ENCODE measurements at places on chromosomes 3 and 15.

GRCh38 chr3:86723433-86723832 lies 267.5 kb downstream of the VGLL3 start:
- DNase-seq, result no peak

- no peak for DNase-seq
These were observed 330.2 kb downstream of the OCA2 start for GRCh38 chr15:27768732-27769475.

- no peak for DNase-seq
These were observed 78.0 kb downstream of the CHCHD6 start for GRCh38 chr3:126781889-126782491.

- no peak for DNase-seq
These were observed 30.2 kb downstream of the MCCC1 start for GRCh38 chr3:183069086-183069485.

GRCh38 chr15:99630607-99631131 lies 64.9 kb downstream of the MEF2A start:
- no peak for DNase-seq

- DNase-seq, result no peak
These were observed 112.0 kb upstream of the SLC7A14 start for GRCh38 chr3:170697908-170698307.

- no peak for DNase-seq
These were observed 70.5 kb downstream of the KLHL25 start for GRCh38 chr15:85723960-85724945.

GRCh38 chr15:80289528-80290495 lies 37.8 kb upstream of the CTXND1 start:
- no peak for DNase-seq

GRCh38 chr3:156149876-156150275 lies 29.5 kb downstream of the KCNAB1 start:
- DNase-seq, result no peak

DNA sequence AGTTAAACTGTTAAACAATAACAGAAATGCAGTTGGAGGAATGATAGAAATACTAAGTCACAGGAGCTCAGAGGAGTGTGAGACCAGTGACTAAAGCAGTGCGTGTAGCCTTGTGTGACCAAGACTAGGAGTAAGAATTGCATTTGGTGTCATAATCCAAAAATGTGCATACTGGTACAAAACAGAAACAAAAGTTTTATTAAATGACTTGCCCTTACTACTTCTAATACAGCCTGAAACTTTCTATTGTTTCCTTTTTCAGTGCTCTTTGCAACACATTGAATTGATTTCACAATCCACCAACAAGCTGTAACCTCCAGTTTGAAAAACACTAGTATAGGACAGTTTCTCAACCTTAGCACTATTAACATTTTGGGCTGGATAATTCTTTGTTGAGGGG lies 17.1 kb downstream of the SNX1 start:
- no peak for DNase-seq

GRCh38 chr3:169666376-169667165 lies 3.1 kb upstream of the MECOM start:
- DNase-seq, result no peak

DNA sequence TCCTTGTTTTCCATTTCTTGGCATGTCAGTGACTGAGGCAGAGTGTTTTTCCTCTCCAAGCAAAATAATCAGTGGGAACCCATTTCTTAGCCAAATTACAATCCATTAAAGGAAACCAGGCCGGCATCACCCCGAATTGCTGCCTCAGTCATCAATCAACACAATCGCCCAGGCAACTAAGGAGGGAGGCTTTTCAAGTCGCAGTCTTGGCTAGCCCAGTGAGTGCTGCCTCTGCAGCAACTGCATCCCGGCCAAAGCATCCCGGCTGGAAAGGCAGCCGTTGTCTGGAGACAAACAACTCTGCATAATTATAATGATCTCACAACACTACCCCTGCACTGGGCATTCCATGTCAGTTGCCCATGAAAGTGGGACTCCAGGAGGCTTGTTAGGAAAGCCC lies 213.5 kb upstream of the PRICKLE2 start:
- DNase-seq, result no peak

DNA sequence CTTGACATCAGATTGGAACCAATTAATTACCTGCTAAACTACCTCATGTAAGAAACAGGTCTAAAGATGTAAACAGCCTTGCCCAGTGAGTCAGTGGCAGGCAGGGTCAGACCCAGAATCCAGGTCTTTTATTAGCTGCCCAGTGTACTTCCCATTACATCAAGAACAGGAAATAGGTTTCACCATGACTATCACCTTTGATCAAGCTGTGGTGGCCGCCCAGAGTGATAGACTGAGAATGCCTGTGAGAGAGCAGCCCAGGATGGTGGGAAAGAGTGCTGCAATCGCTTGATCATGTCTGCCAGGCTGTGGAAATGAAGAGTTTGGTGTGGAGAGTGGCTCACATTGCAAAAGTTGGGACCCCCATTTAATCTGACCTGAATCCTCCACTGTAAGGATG lies 61.3 kb upstream of the PIAS1 start:
- no peak for DNase-seq

DNA sequence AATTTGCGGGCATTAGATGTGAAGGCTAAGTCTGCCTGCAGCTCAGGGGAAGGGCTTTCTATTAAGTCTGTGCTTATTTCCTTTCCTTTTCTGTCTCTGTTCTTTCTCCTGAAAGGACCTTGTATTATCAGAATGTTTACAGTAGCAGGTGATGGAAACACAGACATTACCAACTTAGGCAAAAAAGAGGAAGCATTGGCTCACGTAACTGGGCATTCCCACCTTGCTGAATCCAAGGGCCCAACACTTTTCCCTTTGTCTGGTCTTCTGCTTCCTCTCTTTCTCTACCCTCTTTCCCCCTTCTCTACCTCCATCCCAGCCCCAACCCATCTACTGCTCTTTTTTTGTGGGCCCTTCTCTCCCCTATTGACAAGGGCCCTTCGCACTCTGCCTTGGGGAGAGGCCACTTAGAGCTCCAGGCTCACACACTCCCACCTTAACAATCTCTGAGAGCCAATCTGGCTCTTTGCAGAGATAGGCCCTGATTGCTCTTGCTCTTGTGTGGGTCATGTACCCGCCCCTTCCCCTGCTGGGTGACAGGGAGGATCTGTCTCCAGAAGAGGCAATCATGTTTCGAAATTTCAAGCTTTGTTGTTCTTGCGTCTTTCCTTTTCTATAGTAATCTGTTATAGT lies 35.0 kb downstream of the ACAA1 start:
- no peak for DNase-seq

GRCh38 chr3:145900056-145900829 lies 260.7 kb downstream of the PLOD2 start:
- no peak for DNase-seq

DNA sequence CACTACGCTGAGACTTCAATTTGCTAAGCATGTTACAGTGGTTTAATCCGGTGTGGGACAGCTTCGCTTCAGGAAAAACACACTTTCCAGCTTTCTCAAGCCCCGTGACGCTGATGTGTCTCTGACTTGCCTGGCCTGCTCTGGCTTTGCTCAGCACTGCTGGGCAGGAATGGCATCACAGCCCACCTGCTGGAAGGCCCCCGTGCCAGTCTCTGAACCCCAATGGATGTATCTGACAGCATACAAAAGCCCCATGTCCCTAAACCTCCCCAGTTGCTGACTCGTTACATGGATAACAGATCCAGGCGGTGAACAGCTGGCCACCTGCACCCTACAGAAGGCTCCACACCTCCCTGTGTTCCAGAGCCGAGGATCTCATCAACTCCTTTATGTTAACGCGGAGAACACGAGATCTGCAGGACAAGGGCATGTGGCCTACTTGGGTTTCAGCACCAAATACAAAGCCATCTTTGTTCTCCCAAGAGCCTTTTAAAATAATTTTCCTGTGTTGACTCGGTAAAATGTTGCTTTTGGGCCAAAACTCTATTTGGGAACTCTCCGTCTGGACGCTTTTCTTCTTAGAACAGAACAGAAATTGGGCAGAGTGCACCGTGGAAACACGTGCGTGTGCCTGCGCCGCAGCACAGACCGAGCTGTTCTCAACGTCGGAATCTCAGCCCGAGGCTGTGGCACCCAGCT lies 61.4 kb downstream of the ATP10A start:
- DNase-seq, result no peak

- no peak for DNase-seq
These were observed 199.4 kb downstream of the KCNH8 start for GRCh38 chr3:19347671-19348070.

- DNase-seq, result no peak
These were observed 75.8 kb downstream of the CBLB start for GRCh38 chr3:105793040-105793439.

- DNase-seq, result no peak
These were observed 114.8 kb downstream of the WDR76 start for GRCh38 chr15:43941555-43941954.

- DNase-seq, result no peak
These were observed 19.2 kb upstream of the MAP6D1 start for GRCh38 chr3:183844606-183845005.

DNA sequence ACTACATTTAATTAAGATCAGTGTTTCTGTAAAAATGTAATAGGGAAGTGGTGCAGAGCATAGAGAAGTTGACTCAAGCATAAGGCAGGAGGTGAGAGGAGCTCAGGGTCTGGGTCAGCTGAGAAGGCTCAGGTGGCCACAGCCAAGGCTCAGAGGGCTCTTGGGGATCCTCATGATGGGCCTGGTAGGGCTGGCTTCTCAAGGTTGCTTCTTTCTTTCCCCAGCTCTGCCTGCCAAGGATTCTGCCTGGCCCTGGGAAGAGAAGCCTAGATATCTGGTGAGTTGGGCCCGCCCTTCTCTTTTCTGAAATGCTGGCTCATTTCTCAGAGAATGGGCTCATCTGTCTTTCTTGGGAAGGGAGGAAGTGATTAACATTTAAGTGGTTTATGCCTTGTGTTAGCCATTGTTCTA lies 6.5 kb downstream of the ZNF589 start:
- DNase-seq, result no peak

GRCh38 chr3:119873646-119874045 lies 91.7 kb downstream of the NR1I2 start:
- DNase-seq, result no peak

GRCh38 chr3:183434992-183435391 lies 6.6 kb upstream of the MCF2L2 start:
- no peak for DNase-seq

DNA sequence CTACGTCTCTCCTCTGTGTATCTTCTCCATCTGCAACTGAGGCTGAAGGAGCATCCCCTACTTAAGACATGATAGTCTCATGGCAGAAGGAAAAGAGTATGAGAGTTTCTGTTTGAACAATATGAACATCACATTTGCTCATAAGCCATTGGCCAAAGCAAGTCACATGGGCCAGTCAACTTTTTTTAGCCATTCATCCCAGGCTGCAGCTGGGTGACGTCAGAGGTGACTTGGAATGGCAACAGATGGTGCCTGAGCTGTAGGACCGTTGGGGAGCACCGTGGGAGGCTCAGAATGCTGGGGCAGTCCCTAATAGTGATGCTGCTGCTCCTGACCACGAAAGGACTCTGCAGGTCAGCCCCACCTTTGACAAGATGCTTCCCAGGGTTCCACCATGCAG lies 58.7 kb downstream of the CRTC3 start:
- DNase-seq, result no peak

DNA sequence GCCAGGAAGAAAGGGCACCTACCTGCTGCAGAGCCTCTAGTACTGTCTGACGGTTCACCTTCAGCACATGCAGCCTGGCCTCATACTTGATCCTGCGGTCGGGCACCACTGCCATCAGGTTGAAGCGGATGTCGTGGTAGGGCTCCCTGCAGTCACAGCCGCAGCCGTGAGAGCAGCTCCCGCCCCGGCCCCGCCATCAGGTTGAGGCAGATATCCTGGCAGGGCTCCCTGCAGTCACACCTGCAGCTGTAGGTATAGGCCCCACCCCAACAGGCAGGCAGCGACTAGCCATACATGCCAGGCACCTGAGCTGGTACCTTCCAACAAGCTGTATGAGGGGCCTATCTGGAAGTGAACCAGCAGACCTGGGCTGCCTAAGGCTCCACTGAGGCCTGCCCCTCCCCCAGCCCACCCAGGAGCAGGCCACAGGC lies 38.7 kb downstream of the SEMA3G start:
- DNase-seq, result no peak

GRCh38 chr15:75109736-75110130 lies 86.3 kb downstream of the PPCDC start:
- DNase-seq, result no peak

- DNase-seq, result no peak
These were observed 76.1 kb upstream of the DCLK3 start for GRCh38 chr3:36840453-36840921.

- no peak for DNase-seq
These were observed 88.5 kb upstream of the MNS1 start for GRCh38 chr15:56553486-56553885.

GRCh38 chr15:29058903-29059539 lies 173.2 kb downstream of the APBA2 start:
- DNase-seq, result no peak

- DNase-seq, result no peak
These were observed 204.6 kb downstream of the ZIC1 start for GRCh38 chr3:147613725-147614124.

- DNase-seq, result no peak
These were observed 1.3 kb downstream of the P2RY1 start for GRCh38 chr3:152836269-152836668.

DNA sequence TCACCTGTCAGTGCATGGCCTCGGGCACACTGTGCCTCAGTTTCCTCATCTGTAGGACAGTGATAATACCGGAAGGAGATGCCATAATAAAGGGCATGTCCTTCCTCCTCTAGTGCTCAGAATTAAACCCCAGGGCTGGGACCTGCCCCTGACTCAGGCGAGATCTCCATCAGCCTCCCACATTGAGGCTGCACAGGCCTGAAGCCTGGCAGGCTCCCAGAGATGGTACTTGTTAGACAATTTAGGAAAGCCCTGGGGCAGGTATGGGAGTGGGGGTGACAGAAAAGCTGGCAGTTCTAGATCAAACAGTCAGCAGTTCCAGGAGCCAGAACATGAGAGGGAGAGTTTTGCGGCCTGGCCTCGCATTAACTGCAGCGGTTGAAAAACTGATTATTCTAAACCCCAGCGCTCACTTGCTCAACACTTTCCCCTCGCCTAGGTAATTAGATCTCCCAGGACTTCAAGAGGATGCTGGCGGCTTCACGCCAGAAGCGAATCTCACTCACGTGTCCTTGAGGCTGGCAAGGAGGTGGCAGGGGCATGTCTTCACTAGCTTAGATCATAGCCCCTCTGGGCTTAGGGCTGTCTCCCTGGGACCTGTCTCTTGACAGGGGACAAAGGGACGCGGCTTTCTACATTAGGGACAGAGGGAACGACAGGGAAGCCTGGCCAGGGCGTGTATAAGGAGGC lies 73.1 kb downstream of the ATP2B2 start:
- DNase-seq, result no peak

Measured in HEK293T (cell line).